ENCODE measurements at places on chromosomes 7 and 10.

GRCh38 chr7:27182861-27183681, 2.0 kb downstream of the HOXA11 start:
- DNase-seq, result no peak

DNA sequence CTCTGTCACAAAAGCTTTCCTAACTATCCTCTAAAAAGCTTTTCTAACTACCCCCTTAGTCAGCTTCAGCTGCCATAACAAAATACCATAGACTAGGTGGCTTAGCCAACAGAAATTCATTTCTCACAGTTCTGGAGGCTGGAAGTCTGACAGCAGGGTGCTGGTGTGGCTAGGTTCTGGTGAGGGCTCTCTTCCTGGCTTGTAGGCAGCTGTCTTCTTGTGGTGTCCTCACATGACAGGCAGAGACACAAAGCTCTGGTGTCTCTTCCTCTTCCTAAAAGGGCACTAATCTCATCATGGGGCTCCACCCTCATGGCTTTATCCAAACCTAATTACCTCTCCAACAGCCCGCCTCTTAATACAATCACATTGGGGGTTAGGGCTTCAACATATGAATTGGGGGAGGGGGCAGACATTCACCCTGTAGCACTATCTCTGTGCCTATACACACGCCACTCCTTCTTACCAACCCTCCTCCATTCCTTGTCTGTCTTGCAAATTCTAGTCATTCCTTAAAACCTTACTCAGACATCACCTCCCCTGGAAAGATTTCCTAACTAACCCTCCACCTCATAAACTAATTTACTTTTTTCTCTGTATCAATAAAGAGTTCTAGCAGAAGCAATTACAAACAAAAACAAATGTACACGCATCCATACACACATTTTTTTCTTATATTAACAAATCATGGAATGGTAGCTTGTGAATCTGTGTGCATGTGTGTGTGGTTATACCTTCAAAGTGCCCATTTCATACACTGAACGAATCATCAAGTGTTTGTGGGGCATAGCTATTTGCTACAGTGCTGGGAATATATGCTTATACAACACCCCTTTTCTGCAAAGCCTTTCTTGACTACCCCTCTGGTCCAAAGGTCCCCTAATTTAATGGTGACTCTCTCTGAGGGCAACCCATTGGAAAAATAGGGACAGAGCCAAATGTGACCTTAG, 26.4 kb downstream of the RHOBTB1 start:
- no peak for DNase-seq

DNA sequence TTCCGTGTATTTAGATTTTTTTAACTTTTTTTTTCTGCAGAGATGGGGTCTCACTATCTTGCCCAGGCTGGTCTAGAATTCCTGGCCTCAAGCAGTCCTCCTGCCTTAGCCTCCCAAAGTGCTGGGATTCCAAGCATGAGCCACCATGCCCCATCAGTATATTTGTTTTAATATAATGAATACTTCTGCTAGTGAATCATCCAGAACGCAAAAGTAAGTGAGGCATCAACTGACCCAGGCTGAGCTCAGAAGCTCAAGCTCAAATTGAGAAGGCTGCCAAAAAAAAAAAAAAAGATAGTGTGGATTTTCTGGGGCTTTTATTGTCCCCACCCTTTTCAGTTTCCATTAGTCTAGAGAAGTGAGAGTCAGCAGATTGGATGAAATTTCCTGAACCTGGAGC, 39.0 kb upstream of the TECTB start:
- no peak for DNase-seq

GRCh38 chr7:131369354-131369753, 41.7 kb downstream of the MKLN1 start:
- no peak for DNase-seq

DNA sequence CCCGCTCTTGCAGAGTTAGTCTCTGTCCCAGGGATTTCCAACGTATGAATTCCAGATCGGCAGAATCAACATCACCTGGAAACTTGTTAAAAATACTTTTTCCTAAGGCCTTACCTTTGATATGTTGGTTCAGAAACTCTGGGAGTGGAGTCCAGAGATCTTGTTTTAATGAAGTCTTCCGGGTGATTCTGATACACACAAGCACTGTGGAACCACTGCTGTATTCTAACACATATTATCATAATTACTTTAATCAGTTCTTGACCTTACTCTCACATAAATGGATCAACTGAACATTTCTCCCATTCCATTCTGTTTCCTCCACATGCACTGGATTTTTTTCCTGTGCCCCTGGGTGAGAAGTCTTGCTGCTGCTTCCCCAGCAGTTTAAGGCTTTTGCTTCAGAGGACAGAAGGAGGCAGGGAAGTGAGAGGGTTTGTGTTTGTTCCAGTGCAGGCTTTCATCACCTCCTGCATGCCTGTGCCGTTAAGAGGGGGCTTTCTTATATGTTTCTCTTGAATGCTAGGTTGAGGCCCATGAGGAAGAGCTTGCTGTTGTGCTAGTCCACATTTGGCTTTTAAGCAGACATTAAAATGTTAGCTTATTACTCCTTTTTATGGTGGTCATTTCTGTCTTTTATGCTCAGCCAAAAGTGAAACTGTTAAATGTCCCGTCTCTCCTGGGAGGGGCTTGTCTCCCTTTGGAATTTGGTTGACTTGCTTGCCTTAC, 32.4 kb downstream of the CCSER2 start:
- no peak for DNase-seq

- DNase-seq, result no peak
Observed at GRCh38 chr10:103874730-103875129, 19.4 kb upstream of the SH3PXD2A start.

DNA sequence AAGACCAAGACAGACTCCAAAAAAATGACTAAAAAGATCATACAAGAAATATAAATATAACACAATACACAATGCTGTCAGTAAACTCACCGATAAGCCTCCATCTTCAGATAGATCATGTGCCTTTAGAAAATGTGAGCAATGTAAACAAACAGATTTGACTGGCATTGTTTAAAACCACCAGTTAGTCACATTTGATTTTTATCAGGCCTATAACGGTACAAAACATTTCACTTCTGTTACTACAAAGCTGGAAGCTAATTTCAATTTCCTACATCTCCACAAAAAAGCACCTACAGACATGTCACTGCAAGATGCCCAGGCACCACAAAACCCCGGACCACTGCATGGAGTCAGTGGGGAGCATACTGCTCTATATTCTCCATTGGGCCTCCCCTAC, 18.9 kb downstream of the SGMS1 start:
- no peak for DNase-seq

DNA sequence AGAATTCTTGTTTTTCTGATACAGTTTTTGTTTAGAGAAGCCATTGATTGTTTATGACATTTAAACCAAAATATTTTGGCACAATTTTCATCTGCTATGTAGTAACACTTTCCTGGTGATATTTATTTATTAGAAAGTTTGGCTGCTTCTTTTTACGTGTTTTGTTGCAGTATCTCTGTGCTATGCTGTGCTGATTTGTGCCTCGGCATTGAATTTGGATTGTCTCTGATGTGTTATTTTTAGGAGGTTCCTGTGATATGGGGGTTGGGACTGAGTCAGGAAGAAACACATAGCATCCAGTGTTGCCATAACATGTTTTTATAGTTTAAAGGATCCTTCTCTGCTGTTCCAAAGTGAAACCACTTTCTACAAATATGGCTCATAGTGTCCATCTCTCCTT, 1197.7 kb upstream of the LRRN3 start:
- DNase-seq, result no peak

GRCh38 chr7:95276114-95276513, 48.2 kb downstream of the PON1 start:
- DNase-seq, result no peak

DNA sequence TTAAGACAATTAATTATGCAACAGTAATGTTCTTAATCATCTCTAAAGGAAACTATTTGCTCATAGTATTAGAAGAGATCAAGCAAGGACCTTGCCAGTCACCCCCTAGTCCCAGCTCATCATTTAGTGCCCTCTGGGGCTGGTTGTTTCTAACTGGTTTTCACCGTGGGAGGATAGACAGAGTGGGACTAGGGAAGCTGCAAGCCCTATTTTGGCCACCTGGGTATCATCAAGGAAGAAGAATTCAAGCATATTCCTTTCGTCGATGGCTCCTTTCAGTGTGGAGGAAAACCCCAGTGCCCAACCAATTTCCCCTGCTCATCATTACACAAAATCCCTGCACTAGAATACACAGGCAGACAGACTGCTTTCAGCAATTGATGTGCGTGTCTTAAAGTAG, 30.6 kb upstream of the FGFR2 start:
- no peak for DNase-seq

All from cortex of kidney (tissue), 1 donor.